ENCODE measurements at places on chromosomes 3 and 15. TPM values are rescaled to one million over a fixed set of nuclear protein-coding genes. Genes with fewer than 3 reads are reported as not detected.

DNA sequence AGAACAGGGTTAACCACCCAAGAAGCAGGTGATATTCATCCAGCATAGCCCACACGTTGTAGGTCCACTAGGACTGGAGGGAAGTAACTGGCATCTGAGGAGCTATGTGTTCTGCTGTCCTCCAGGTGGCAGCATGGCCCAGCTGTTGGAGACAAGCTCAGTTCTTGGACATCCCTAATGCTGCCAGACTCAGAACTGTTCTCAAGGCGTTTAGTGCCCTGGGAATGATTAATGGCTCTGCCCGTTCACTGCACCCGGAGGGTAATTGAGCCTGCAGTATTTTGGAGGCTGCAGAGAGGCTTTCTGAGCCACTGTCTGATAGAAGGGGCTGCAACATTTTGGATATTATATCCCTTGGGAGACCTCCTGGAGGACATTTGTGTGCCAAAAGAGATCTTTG, 521.3 kb upstream of the SEMA6D start:
- DNase-seq = no peak

DNA sequence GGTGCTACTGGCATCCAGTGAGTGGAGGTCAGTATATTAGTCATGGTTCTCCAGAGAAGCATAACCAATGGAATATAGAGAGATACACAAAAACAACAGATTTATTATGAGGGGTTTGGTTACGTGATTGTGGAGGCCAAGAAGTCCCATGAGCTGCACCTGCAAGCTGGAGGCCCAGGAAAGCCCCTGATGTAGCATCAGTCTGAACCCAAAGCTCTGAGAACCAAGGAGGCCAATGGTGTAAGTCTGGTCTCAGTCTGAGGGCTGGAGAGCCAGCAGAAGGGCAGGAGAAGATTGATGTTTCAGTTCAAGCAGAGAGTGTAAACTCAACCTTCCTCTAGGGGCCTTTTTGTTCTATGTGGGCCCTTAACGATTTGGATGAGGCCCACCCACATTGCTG, 144.1 kb downstream of the KLF13 start:
- no peak for DNase-seq

GRCh38 chr15:75921732-75922703, 18.3 kb downstream of the FBXO22 start:
- DNase-seq = no peak

GRCh38 chr3:8183627-8184026, 318.0 kb upstream of the LMCD1 start:
- DNase-seq = no peak

- DNase-seq = no peak
Observed at GRCh38 chr15:48939648-48940047, 24.1 kb downstream of the SHC4 start.

- DNase-seq = no peak
Observed at GRCh38 chr3:195247863-195248189, 23.1 kb downstream of the XXYLT1 start.

DNA sequence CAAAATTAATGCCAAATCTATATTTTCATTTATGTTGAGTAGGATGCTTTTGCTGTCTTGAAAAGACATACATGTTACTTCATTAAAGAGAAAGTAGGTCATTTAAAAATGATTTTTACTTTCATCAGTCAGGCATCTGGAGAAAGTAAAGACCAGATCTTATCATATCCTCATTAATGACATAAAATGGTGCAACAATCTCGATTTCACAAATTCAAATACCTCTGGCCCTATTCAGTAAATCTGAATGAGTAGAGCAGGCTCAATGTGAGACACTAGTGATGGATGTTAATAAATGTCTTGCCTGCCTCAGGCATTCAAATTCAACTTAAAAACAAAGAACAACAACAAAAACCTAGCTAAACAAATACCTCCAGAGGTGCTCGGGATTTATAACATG, 714.1 kb downstream of the NAALADL2 start:
- no peak for DNase-seq

DNA sequence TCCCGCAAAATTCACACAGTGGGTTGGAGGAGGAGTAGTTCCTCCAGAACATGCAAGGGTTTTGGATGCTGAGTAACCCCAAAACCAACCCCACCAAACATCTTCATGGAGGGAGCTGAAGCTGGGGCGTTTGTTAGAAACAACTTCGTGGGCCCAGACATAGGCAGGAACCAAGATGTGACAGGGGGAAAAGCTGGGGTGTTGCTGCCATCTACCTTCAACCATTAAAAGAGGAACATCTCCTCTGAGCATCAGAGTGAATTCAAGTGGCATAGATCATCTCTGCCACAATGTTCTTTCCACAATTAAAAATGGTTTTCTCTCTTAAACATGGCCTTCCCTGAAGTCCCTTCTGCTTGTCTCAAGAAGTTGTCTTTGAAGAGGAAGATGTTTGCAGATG, 20.5 kb downstream of the SIDT1 start:
- DNase-seq = peak; percentile 31

GRCh38 chr15:53978253-53978906, at the start of gene UNC13C:
TSS of gene UNC13C (plus strand) at chr15:53978441. CDS start at chr15:54012904, 34,463 bp downstream.
- DNase-seq = no peak

DNA sequence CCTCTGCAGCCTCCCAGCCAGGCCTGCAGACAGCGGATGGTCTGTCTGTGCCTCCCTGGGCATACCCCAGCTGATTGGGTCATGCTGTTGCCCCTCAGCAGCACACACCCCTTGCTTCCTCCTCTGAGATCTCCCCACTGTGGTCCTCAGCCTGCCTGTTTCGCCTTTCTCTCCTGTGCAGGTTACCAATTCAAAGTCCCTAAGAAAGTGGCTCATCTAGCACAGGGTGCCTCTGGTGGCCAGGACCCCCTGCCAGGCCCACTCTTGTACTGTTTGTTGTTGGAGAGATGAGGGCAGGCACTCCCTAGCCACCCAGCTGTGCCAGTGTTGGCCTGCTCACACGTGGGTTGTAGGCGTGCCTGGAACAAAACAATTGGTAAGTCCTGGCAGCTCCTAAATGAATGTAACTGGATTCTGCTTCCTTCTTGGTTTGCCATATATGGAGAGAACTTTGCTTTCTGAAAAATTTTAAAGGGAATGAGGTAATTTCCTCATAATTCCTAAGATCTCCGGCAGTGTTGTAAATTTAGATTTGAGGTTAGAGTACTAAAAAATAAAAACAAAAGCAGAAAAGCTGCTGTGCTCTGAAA, 213.2 kb upstream of the IL12A start:
- no peak for DNase-seq

DNA sequence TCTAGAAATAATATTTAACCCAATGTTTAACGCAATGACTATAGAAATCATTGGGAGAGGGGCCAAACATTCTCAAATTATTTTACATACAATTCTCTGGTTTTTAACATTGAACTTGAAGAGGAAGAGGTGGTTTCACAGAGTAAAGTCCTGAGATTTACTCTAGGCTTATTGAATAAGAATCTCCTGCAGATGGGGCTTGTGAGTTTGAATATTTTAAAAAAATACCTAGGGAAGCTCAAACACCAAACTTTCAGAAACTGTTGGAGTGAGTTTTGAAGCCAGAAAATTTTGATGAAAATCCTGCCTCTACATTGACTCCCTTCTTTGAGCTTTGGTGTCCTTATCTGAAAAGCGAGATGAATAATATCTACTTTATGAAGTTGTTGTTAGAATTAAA, 906.6 kb downstream of the TUSC7 start:
- no peak for DNase-seq

- no peak for DNase-seq
Observed at GRCh38 chr3:138456961-138457862, 22.8 kb downstream of the ESYT3 start.

DNA sequence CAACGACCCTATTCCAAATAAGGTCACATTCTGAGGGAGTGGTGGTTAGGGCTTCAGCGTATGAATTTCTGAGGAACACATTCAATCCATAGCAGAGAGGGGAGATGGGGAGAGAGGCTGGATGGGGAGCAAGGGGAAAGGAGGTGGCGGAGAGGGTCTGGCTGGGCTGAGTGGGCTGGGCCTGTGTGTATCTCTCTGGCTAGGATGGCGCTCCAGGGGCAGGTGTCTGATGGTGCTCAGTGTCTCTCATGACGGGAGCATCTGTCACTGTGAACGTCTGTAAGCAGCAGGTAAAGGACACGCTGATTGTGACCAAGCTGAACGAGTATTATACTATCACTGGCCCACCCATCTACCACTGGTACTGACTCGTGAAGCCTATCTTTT, 159.6 kb downstream of the XXYLT1 start:
- no peak for DNase-seq

DNA sequence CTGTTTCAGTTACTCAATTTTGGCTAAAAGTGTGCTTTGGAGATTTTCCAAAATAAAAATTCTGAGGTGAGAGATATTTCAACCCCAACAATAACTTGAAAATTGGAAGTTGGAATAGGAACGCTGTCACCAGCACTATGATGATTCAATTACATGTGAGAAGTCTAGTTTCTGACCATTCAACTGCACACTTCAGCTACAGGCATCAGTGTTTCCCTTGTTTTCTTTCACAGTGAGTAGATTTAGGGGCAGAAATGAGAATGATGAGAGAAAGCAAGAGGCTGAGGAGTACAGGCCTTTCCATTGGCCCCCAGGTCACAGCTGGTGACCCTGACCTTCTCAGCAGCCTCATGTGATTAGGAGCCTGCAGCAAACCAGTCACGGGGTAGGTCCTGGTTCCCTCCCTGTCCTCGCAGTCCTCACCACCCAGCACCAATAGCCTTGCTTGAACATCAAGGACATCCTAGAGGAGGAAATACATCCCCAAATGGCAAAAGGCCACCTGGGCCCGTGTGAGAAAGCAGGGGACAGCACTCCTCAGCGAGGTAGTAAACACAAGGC, 10.0 kb upstream of the FILIP1L start:
- no peak for DNase-seq

GRCh38 chr3:59072681-59073080, 22.9 kb upstream of the CFAP20DC start:
- DNase-seq = no peak

DNA sequence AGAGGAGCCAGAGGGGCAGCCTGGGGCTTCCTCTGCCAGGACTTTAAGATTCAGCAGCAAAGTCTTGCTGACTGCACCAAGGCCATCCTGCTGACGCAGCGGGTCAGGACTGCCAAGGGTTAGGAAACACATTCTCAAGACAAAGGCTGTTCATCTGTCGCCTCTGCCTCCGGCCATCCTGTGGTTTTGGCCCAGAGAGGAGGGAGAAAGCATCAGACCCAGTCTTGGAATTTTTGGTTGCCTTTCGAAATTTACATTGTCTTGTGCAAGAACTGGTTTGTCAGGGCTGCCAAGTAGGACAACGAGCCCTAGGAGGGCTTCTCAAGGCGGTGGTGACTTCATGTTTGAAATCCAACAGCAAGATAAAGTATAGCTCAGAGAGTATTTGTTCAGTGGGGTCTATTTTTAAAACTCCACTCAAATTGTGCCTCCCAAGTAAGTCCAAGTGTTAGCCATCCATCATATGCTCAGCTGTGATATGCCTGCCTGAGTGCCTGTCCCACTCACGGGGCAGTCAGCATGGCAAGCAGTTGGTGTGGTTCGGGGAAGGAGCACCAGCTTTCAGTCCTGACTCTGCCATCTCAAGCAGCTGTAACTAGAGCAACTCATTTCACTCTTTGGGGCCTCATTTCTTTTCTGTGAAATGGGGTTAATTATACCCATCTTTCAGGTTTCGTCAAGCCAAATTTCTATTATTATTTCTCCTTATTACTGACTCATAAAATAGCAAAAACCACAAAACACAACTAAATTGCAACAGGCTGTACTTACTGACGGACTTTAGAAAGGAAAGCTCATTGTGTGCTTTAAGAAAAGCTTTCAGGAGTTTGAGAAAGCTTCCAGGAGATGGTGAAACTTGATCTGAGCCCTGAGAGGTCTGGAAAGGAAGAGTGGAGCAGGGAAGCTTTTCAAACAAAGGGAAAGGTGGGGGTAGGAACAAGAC, 42.4 kb upstream of the RHO start:
- DNase-seq = no peak

- DNase-seq = no peak
Observed at GRCh38 chr15:83651541-83651940, 2.4 kb upstream of the ADAMTSL3 start.

DNA sequence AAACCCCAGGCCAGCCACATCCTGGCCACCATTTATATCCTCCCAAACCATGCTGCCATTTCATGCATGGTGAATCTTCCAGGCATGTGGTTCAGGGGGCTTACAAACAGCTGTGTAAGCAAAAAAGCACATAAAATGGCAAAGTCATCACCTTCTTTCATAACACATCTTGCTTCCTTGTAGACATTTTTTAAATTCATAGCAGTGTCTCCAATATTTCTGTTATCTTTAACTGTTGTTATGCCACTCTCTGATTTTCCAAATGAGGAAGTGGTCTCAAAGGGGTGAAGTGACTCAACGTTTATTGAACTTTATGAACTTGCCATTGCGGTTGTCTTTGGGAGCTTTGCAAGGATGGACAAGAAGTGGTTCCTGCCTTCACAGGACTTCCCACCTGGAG, 264.4 kb downstream of the MEX3B start:
- DNase-seq = no peak

- DNase-seq = peak; percentile 59
Observed at GRCh38 chr3:194255252-194256039, 95.7 kb downstream of the CPN2 start.

GRCh38 chr3:144164352-144164751, 192.7 kb downstream of the DIPK2A start:
- DNase-seq = no peak

GRCh38 chr3:159711560-159712333, 276.9 kb upstream of the IL12A start:
- no peak for DNase-seq

DNA sequence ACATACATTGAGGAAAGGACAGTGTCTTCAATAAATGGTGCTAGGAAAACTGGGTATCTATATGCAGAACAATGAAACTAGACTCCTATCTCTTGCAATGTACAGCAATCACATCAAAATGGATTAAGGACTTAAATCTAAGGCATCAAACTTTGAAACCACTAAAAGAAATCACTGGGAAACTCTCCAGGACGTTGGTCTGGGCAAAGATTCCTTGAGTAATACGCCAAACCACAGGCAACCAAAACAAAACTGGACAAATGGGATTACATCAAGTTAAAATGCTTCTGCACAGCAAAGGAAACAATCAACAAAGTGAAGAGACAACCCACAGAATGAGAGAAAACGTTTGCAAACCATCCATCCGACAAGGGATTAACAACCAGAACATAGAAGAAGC, 14.5 kb downstream of the LAMP3 start:
- no peak for DNase-seq

IMPG2 gene
- not detected for polyA plus RNA-seq

CSPG4 gene
- 0.12 TPM for polyA plus RNA-seq

GABRR3 gene
- polyA plus RNA-seq = not detected

DUOX1 gene
- 3.4 TPM for polyA plus RNA-seq

KLHL6 gene
- polyA plus RNA-seq = 3.9 TPM

ASB14 gene
- not detected for polyA plus RNA-seq

MRPL46 gene
- polyA plus RNA-seq = 45.7 TPM

TMC3 gene
- polyA plus RNA-seq = 0.07 TPM

RUBCN gene
- polyA plus RNA-seq = 8.9 TPM

PLSCR2 gene
- polyA plus RNA-seq = not detected

IL17RD gene
- polyA plus RNA-seq = not detected

CP gene
- polyA plus RNA-seq = not detected

ITGA11 gene
- polyA plus RNA-seq = not detected

NANOGP8 gene
- polyA plus RNA-seq = not detected

ST8SIA2 gene
- not detected for polyA plus RNA-seq

Data from immature natural killer cell (primary cell).